ENCODE measurements at places on chromosomes 6 and 20.
A peak's percentile ranks its signal among the peaks of the same experiment; 100 is the strongest.

DNA sequence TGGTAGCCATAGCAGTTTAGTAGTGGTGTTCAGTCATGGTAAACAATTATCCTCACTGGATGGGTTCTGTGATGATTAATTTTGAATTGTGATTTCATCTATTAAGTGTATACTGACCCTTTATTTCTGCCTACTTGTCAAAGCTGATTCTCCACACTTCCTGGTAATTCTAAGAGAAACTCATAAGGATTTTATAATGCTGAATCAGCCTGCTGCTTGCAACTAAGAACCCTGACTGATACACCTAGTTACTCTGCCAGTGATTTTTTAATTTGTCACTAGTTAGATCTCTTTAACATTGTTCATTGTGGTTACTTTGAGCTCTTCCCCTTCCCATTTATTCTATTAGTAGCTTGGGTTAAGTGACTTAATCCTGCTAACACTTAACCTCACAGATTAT, 8.6 kb downstream of the CDC40 start:
- DNase-seq = no peak

GRCh38 chr20:25042531-25043498, 15.1 kb downstream of the ACSS1 start:
- no peak for DNase-seq

DNA sequence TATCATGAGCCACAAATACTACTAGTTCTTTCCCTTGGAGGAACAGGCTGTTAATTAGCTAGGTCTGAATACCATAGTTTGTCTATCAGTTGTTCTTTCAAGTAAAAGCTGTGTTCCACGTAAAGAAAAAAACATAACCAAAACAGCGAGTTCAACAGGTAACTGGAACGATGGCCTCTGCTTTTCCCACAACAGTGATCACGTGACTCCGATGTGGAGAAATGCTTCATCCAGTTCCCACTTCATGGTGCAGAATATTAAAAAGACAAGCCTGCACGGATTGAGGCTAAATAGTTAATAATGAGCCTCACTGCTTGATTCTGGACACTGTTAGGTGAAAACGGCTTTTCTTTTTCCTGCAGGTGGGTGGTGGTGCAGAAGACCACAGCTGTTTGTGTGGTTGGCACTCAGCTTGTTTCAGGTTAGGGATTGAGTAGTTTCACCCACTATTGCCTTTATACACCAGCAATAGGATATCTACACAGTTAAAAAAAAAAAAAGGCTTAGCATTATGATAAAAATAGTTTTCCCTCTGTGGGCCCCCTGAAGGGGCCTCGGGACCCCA, 88.1 kb downstream of the DACT2 start:
- no peak for DNase-seq

DNA sequence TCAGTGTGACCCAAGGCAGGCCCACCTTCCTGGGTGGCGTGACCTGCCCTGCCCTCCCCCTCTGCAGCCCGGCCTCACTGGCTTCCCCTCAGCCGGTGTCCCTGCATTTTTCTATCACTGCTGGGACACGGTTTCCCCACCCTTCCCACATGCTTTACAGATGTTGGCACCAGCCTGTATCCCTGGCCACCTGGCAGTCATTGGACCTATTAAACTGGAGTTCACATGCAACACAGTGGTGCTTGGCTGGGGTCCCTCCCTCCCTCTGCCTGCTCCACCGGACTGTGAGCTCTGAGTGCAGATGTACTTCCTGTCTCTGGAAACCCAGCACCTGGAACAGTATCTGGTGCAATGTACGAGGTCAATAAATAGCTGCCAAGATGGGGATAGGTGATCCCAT, 25.5 kb upstream of the STX16 start:
- DNase-seq = no peak

GRCh38 chr6:157885211-157885788, 62.3 kb downstream of the SNX9 start:
- DNase-seq = no peak

DNA sequence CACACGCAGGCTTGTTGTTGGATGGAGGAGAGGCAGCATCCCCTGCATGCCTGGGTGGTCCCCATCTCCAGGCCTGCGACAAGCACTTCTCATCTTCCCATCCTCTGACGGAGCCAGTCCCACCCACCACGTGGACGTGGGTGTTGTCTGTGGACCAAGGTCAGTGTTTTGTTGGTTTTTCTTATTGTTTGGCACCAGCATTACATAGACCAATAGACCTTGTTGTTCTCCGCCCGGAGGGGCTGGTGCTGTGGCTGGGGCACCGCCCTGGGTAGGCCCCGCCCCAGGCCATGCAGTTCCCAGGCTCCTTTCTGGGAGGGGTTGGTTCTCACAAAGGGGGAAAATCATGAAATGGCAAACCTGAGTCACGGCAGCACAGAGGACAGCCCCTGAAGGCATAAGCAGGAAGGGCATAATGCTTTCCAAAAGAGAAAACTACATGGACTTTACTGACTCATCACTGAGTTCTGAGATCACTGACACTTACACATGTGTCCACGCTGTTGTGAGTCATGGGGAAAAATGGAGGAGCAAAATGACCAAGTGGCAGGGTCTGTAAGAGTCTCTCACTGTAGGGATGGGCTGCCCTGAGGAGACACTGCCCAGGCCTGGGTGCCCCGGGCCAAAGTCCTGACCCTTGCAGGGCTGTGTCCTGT, 90.8 kb downstream of the THBS2 start:
- no peak for DNase-seq

GRCh38 chr6:166544296-166544605, 42.2 kb downstream of the RAMACL start:
- no peak for DNase-seq

- DNase-seq = no peak
Observed at GRCh38 chr6:25756382-25757363, 2.1 kb downstream of the SLC17A4 start.

GRCh38 chr6:157145656-157146285, 177.5 kb downstream of the TMEM242 start:
- no peak for DNase-seq

DNA sequence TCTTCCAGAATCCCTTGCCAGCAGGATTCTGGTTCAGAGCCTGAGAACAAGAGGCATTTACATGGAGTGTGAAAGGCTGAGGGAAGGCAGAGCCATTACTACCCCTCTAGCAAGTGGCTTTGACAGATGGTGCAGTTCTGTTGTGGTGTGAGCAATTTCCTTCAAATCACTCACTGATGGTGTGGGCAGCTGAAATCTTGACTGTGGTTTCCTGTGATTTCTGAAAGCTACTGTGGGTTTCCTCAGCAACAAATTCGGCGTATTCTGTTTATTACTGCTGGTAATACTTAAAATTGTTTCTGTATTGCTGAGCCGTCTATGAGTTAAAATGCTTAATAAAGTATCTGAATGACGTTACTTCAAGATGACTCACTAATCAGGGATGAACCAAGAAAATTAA, 181.5 kb upstream of the TCF21 start:
- no peak for DNase-seq

DNA sequence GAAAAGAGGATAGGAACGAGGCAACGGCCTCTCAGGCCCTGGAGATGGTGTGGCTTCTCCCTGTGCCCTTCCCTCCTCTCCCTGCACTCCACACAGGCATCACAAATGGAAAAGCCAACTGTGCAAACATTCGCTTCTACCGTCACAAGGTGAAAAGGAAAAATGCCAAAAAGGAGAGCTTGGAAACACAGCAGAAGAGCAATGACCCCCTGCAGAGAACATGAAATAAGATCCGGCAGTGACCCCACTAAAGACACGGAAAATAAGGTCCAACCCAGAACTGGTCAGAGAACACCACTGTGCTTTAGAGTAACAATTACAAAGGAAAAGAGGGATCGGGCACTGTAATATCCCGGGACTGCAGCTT, 63.0 kb downstream of the SLC22A23 start:
- no peak for DNase-seq

DNA sequence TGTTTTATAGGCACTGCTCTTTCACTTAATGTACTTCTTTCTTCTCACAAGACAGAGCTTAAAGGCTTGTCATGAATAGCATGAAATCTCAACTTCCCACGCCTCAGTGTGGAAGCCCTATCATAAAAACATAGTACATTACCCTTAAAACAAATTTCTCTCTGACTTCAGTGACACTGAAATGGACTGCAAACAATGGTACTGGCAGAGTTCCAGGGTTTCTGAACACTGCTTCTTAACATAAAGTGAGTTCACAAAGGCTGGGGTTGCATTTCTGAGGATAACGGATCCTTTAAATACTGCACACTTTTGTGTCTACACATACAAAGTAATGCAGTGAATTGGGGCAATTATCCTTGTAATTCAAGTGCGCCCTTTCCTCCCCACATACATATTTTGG, 32.3 kb upstream of the PLEKHG1 start:
- peak; percentile 41 for DNase-seq

- no peak for DNase-seq
Observed at GRCh38 chr6:89604653-89605052, 33.9 kb downstream of the LYRM2 start.

- no peak for DNase-seq
Observed at GRCh38 chr6:138206862-138207261, 11.4 kb downstream of the PBOV1 start.

- no peak for DNase-seq
Observed at GRCh38 chr6:144349690-144350527, 64.8 kb downstream of the UTRN start.

- DNase-seq = no peak
Observed at GRCh38 chr6:30810813-30811339, 66.5 kb upstream of the IER3 start.

DNA sequence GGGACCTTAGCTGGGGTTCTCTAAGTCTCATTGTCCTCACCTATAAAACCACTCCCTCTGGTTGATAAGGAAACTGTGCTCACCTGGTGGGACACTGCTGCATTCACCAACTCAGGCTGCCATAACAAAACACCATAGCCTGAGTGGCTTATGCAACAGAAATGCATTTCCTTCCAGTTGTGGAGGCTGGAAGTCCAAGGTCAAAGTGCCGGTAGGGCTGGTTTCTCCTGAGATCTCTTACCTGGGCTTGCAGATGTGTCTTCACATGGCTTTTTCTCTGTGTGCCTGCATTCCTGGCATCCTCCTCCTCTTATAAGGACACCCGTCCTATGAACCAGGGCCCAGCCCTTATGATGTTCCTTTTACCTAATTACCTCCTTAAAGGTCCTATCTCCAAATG, 60.0 kb upstream of the SLC32A1 start:
- DNase-seq = no peak

- no peak for DNase-seq
Observed at GRCh38 chr6:15504040-15504495, 158.8 kb downstream of the DTNBP1 start.
